ENCODE measurements at places on chromosomes 13 and 19. TPM values are rescaled to one million over a fixed set of nuclear protein-coding genes. Genes with fewer than 3 reads are reported as not detected.
A peak's percentile ranks its signal among the peaks of the same experiment; 100 is the strongest.

The RPL28 gene
- total RNA-seq: 417 TPM

The FXYD5 gene
- 11.0 TPM for total RNA-seq

The IL12RB1 gene
- total RNA-seq: 0.50 TPM

The PLIN5 gene
- 4.0 TPM for total RNA-seq

The GGN gene
- total RNA-seq: 0.28 TPM

The COMMD6 gene
- 92.6 TPM for total RNA-seq

The MEDAG gene
- 10.8 TPM for total RNA-seq

The ZNF558 gene
- total RNA-seq: 25.1 TPM

The NLRP7 gene
- not detected for total RNA-seq

The TMEM238 gene
- total RNA-seq: not detected

The ZNF471 gene
- 15.5 TPM for total RNA-seq

The ADAT3 gene
- 3.0 TPM for total RNA-seq

DNA sequence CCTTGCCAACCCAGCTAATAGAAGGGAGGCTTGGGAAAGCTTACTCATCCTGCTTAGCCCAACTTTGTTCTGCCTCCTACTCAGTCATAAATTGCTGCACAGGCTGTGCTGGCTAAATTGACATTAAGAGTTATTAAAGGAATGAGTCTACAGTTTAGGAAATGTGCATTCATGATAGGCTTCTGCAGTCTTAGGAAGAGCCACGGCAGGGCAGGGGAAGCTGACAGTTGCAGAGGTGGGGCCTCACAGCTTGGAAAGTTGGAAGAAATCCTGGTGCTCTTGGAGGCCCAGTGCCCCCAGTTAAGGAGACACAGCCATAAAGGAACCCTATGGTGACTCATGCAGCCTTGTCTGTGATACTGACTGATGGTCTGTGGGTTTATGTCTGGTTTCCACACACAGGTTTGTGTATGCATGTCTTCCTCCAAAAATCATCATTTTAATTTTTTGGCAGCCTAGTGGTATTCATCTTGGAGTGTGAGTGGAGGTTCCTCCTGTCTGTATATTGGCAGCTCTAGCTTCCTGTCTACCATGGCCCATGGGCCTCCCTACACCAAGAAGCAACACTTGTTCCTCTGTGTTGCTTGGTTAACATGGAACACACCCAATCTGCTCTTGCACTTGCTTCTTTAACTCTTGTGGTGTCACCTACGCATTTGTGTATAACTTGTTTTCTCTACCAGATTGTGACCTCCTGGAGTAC, 135.0 kb upstream of the KL start:
- DNase-seq: no peak

- DNase-seq: no peak
Measured at GRCh38 chr19:29275266-29275665, 62.3 kb upstream of the UQCRFS1 start.

GRCh38 chr13:48201044-48201443, 32.0 kb upstream of the ITM2B start:
- DNase-seq: no peak

DNA sequence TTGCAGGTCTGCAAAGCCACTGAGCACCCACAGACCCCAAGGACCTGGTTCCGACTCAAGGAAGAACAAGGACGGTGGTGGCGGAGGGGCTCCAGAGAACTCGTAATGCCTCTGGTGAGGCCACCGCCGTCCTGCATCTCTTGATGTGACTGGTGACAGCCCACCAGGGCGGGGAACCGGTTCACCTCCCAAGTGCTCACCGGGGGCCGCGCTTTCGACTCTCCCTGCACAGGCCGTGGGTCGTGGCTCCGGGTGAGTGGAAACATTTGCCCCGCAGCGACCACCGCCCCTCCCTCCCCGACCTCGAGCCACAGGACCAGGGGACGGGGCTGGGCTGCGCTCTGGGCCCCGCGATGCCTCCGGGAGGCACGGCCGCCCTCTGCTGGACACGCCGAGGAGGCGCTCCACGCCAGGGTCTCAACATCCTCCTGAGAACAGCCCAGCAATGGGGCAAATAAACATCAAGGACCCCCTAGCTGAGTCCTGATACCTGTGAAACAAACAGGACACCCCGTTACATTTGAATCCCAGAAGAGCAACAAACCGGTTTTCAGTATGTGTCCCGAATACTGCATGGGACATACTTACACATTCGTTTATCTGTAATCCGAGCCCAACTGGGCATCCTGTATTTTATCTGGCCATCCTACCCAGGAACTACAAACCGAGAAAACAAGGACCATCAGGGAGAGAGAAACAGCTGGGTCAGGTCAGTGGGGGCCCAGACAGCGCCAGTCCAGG, 3.9 kb upstream of the PLPP2 start:
- DNase-seq: no peak

DNA sequence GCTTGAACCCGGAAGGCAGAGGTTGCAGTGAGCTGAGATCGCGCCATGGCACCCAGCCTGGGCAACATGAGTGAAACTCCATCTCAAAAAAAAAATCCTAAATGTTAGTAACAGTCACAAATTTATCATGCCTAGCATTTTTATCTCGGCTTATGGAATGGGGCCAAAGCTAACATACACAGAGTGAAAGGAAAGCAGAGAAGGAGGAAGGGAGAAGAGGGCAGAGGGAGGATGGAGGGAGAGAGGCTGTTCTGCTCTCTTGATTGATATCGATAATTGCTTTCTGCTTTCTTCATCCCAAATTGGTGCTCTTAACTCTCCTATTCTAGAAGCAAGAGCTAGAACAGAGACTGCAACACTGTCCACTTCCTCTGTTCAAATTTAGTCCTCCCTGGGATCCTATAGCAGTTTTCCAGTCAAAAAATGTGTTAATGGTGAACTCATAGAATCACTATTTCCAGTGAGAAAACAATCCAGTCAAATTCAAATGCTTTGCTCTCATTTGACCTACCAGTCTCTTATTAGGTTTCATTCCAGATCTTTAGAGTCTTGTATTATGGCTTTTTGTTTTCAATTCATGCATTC, 15.8 kb upstream of the TUBGCP3 start:
- peak; percentile 20 for DNase-seq

- no peak for DNase-seq
Measured at GRCh38 chr19:55080968-55081769, 5.5 kb downstream of the EPS8L1 start.

GRCh38 chr19:53844849-53845246, 20.7 kb upstream of the NLRP12 start:
- no peak for DNase-seq

- no peak for DNase-seq
Measured at GRCh38 chr13:107680115-107680514, 535.2 kb downstream of the LIG4 start.

DNA sequence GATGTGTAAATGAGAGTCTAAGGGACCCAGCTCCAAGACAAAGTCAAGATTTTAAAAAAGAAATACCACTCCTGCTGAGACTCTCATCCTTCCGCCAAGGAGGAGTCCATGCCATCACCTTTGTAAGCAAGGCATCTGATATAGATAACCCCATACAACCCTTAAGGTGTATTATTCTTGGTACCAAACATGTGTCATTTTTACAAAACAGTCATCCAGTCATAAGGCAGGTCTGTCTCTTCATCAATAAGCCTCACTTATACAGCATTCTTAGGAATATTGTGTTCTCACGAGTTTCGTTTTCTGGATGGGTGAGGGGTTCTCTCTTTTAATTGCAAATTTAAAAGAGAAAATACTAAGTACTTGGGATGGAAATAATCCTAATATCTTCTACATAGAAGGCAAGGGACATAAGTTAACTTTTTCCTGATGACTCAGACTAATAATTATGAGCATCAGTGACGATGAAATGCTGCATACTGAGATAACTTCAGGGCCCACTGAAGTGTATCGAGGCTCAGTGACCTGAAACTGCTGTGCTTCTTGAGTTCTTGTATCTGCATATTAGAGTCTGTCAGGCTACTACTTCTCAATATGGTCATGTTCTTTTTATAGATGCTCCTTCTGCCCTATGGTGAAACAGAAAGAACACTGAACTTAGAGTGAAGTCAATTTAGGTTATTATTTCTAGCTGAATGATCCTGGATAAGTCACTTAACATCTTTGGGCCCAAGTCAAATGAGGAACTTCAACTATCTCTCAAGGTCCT, 166.6 kb downstream of the KLF12 start:
- no peak for DNase-seq

DNA sequence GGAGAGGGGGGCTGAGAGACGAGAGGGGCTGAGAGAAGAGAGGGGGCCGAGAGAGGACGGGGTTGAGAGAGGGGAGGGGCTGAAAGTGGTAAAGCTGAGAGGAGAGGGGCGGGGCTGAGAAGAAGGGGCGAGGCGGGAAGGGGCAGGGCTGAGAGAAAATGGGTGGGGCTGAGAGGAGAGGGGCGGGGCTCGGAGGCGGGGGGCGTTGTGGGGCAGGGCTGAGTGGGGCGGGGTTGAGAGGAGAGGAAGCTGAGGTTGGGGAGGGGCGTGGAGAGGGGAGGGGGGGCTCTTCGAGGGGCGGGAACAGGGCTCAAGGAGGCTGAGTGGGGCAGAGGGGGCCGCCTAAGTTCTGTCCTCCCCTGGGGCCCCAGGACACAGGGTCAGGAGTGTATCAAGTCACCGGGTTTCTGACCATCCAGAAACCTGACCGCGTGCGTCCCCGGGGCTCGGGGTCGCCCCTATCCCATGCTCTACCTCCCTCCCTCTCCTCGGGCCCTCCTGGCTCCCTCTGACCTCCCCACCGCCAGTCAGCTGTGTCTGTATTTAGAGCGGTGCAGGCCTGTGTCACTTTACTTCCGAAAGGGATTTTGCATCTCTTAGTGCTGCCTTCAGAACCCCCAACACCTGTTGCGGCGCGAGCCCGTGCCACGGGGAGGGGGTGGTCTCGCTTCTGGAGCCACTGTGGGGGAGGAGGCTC, 38.6 kb upstream of the SEMA6B start:
- DNase-seq: peak; percentile 72

DNA sequence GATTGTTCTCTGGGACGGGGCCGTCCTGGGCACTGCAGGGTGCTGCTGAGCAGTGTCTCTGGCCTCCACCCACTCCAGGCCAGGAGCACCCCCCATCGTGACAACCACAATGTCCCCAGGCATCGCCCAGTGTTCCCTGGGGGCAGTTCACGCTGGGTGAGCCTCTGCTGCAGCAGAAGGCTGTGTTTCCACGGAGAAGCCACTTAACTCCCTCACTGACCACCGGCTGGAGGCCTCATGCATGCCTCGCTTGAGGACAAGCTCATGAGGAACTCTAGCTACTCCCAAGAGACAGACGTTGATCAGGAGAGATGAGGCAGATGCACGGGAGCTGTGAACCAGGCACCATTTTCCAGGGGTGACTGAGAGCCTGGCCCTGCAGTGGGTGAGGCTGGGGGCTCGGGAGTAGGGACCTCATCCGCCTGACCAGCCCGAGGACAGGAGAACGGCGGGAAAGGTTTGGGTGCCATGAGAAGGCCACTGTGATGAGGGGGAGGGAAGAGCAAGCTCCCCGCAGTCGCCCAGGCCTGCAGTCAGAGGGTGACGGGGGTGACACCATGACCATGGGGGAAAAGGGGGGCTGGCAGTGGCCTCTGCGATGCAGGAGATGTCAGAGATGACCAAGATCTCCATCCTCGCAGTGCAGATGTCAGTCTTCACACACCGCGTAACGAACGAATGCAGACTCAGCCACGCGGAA, 5.1 kb downstream of the SLC39A3 start:
- no peak for DNase-seq

DNA sequence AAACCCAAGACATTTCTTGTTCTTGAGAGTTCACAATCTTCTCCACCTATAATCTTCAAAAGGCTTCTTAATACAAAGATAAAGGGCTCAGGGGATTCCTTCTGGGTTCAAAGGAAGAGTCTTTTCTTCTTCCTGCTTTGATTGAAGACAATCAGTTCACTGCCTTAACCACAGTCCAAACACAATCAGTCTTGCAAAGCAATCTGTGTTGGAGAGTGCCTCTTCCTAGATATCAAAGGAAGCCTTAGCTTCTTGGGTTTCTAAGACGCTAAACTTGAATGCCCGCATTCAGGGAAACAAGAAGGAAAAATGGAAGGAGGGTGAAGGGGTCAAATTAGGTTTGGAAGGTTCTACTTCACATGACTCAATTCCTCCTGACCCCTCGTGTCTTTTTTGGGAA, 27.2 kb downstream of the RANBP3 start:
- no peak for DNase-seq

DNA sequence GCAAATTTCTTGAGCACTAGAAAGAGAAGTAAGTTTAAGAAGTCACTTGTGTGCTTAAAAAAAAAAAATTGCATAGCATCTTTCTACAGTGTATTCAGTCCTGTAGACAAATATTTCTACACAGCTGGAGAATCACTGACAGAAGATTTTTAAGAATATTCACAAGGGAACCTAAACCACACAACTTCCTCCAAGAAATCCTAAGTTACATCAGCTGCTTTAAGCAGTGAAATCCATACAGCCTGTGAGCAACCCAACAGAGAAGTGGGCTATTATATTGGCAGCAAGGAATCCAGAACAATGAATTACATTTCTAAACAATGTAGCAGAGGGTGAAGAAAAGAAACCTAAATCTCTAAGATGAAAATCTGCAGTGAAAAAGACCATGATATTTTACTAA, 1.5 kb downstream of the DOCK9 start:
- no peak for DNase-seq

- no peak for DNase-seq
Measured at GRCh38 chr13:30129411-30129810, 177.9 kb downstream of the KATNAL1 start.

DNA sequence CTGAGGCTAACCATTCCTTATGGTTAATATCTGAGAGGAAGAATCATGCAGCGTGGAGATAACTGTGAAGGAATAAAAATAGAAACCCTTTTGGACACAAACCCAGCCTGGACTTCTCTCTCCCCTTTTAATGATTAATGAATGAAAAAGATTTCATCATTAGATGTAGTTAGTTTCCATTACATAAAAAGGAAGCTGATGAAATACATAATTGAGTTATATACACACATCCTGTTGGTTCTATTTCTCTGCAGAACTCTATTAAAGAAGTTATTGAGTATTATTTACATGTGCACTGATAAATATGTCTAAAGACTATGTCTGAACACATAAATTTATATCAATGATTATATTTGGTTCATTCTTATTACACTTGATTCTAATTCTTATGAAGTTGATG, 465.3 kb downstream of the GPC5 start:
- DNase-seq: no peak

DNA sequence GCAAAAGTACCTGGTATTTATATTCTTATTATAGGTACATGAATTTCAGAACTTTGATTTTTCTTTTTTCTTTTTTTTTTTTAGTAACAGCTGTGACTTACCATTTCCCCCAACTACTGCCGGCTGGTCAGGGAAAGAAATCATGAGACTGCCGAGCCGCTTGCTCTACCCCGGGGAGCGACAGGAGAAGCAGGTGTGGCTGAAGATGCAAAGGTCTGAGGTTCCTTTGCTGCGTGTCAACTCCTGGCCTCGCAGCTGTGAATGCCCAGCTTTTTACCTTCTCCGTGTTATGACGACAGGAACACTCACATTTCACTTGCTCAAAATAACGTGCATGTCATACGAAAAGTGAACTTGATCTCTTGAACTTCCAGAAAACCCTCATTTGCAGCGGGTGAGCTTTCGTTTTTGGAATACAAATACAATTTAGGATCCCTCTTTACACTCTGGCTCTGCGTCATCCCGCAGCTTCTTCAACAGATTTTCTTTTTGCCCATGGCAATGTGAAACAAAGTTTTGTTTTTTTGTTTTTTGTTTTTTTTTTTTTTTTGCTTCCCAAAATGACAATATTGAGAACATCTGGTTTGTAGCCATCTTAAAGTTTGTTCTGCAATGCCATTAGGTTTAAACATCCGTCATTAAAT, 117.9 kb downstream of the EFNB2 start:
- no peak for DNase-seq

All from spinal cord (tissue), 10 donors.